ENCODE measurements at places on chromosomes 2 and 18.

DNA sequence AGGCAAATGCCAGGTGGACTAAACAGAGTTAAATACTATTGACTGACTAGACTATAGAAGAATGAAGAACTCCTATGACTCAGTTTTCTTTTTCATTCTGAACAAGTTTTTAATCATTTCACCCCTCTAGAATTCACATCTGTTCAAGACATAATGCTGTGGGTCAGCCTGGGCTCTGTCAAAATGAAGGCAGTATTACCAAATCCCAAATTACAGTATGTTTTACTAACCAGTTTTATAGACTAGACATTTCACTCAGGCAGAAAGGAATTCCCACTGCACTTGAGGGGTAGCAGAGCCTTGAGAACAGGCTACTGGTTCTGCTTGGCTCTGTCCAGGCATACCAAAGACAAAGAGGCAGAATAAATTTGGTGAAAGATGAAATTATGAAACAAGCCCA, 511.7 kb downstream of the EPHA4 start:
- H3K4me1 ChIP-seq = no peaks in the 10 kb centered on the region
- no peaks in the 10 kb centered on the region for H3K36me3 ChIP-seq
- H3K4me3 ChIP-seq = no peak overlapping the region
- no peak for DNase-seq

DNA sequence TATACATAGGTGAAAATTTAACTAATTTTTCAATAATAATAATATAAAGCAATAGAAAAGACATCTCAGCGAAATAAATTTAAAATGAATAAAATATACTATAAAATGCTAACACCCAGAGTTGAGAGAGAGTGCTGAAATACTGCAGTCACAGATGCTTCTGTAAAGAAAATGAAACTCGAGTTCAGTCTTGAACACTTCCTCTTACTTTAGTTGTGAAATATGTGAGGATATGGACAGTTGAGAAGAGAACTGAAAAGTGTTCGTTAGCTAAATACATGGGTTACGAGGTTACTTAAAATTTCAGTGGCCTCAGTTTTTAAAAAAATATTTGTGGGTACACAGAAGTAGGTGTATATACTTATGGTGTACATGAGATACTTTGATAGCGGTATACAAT, 106.8 kb downstream of the DNAH7 start:
- no peaks in the 10 kb centered on the region for H3K36me3 ChIP-seq
- no peak for DNase-seq
- H3K4me3 ChIP-seq = no peak overlapping the region
- H3K27me3 ChIP-seq = no peaks in the 10 kb centered on the region
- no peaks in the 10 kb centered on the region for H3K4me1 ChIP-seq

GRCh38 chr2:205744074-205744591, 61.8 kb downstream of the NRP2 start:
- H3K36me3 ChIP-seq = no peaks in the 10 kb centered on the region
- H3K27me3 ChIP-seq = no peaks in the 10 kb centered on the region
- no peak overlapping the region for H3K4me3 ChIP-seq
- H3K27ac ChIP-seq = no peak overlapping the region

GRCh38 chr18:59876310-59876626, 23.5 kb upstream of the PMAIP1 start:
- DNase-seq = no peak
- H3K4me1 ChIP-seq = peaks cover 35% of the 10 kb centered on the region
- no peak overlapping the region for H3K27ac ChIP-seq
- H3K27me3 ChIP-seq = no peaks in the 10 kb centered on the region

Measured in GM23338 (cell line).